Activated CD4-positive, alpha-beta T cell treated with anti-CD3 and anti-CD28 coated beads for 48 hours (primary cell): ENCODE measurements at places on chromosomes 5 and 9.
A peak's percentile ranks its signal among the peaks of the same experiment; 100 is the strongest.

DNA sequence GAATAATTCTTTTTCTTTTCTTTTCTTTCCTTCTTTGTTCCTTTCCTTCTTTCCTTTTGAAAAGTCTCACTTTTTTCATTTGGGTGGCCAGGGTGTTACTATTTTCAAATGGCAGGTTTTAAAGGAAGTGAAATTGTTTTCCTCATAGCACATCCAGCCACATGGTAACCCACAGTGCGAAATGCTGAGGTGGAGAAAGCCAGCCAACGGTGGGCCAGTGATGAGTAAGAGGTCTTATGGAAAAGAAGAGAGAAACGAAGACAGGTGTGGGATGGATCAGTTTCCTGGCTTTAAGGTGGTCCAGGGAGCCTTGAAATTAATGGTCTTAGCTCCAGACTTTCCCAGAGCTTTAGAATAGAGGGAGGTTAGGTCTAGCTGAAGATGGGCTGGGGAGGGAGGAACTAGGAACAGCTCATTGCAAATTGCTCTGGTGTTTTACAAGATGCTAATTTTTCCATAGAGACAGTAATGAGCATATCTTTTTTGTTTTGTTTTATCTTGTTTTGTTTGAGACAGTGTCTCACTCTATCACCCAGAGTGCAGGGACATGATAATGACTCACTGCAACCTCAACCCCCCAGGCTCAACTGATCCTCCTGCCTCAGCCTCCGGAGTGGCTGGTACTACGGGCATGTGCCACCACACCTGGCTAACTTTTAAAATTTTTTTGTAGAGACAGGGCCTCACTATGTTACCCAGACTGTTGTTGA lies 17.8 kb downstream of the ITK start:
- peak; percentile 73 for DNase-seq

- no peak for DNase-seq
Observed at GRCh38 chr9:128304971-128305288, 17.3 kb downstream of the TRUB2 start.

- DNase-seq: no peak
Observed at GRCh38 chr9:15612962-15613361, 60.1 kb downstream of the CCDC171 start.

GRCh38 chr5:54281960-54282692 lies 28.2 kb downstream of the ARL15 start:
- no peak for DNase-seq

- DNase-seq: peak; percentile 25
Observed at GRCh38 chr9:7974335-7974960, 174.9 kb upstream of the DMAC1 start.

DNA sequence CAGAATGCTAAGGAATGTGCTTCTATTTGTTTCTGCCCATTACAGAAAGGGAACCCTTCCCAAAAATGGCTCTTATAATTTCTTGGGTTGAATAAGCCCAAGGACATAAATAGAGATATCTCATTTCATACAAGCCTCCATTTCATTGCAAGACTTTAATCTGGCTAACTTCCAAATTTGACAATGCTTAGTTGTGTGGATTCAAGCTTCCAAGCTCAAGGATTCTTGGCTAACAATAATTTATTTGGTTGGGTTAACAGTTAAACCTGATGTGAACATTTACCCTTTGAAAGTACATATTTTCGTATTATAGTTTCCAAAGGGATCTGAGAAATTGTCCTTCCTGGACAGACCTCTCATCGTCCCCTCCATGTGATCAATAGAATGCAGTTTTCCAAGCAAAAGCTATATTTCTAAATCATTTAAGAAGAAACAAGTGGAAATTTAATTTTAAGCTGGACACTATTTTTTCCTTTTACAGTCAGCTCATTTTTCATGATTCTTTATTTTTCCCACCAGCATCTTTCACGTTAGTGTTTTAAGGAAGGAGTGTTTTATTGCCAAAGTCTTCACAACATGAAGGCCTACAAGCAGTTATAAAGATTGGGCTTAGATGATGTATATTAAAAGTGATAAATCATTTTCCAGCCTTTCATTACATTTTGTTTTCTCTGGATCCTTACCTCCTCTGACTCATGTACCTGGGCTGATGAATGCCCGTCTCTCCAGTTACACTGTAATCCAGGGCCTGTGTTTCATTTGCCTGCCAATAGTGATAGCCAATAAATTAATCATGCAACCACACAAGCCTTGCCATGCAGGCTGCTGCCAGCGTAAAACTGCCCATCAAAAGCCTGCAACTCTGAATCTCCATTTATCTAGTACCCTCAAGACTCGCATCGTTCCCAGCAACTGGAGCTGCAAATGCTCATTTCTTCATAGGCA lies 176.7 kb downstream of the NTRK2 start:
- DNase-seq: no peak

GRCh38 chr9:37707748-37708147 lies 45.9 kb upstream of the TRMT10B start:
- DNase-seq: no peak

DNA sequence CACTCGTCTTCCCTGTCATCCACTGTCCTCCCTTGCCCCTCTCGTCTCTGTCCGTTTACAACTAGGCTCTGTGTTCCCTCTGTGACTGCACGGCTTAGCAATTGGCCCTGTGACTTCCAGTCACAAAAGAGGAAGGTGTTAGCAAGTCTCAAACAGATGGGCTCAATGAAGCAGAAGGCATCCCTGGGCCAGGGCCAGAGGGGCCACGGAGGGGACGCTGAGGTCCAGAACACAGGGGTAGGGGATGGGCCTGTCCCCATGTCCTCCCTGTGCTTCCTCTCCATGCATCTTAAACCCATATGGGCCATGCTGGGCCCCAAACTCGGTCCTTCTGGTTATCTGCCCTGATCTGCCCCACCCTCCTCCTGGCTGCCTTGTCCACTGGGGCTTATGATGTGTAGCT lies at the start of gene CD72:
Gene CD72 (minus strand): TSS at position 89 of the 403 bp plus-strand sequence. CDS start 110 bp downstream, outside the sequence.
- DNase-seq: no peak
